ENCODE measurements at places on chromosomes 12 and 14. TPM values are rescaled to one million over a fixed set of nuclear protein-coding genes. Genes with fewer than 3 reads are reported as not detected.

DNA sequence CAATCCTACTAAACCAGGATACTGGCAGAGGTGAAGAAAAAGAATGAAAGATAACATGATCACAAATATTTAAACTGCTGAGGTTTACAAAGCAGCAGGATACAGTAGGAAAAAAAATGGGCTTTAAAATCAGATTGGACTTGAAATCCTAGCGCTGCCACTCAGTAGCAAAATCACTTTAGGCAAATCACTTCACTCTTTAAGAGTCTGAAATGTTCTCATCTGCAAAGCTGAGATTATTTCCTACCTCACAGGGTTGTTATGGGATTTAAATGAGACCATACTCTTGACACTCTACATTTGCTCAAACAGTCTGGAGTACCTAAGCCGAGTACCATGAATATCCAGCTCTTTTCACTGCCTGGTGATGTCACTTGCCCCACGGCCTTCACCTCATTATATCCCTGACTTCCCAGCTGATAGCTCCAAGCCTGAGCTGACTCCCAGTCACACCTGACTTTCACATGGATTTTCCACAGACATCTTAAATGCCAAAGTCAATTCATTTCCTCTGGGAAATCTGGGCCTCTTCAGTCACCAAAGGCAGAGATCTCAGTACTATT lies 60.2 kb downstream of the UBR7 start:
- H3K4me1 ChIP-seq: peaks cover 8% of the 10 kb centered on the region
- no peak overlapping the region for H3K27ac ChIP-seq
- no peaks in the 10 kb centered on the region for H3K27me3 ChIP-seq
- no peak overlapping the region for H3K4me3 ChIP-seq
- no peak for DNase-seq

GRCh38 chr12:77032406-77032805 lies 33.0 kb downstream of the E2F7 start:
- H3K27me3 ChIP-seq: no peaks in the 10 kb centered on the region
- H3K36me3 ChIP-seq: peaks cover 49% of the 10 kb centered on the region
- no peak overlapping the region for H3K4me3 ChIP-seq
- H3K4me1 ChIP-seq: no peaks in the 10 kb centered on the region
- no peak overlapping the region for H3K27ac ChIP-seq
- no peak for DNase-seq

DNA sequence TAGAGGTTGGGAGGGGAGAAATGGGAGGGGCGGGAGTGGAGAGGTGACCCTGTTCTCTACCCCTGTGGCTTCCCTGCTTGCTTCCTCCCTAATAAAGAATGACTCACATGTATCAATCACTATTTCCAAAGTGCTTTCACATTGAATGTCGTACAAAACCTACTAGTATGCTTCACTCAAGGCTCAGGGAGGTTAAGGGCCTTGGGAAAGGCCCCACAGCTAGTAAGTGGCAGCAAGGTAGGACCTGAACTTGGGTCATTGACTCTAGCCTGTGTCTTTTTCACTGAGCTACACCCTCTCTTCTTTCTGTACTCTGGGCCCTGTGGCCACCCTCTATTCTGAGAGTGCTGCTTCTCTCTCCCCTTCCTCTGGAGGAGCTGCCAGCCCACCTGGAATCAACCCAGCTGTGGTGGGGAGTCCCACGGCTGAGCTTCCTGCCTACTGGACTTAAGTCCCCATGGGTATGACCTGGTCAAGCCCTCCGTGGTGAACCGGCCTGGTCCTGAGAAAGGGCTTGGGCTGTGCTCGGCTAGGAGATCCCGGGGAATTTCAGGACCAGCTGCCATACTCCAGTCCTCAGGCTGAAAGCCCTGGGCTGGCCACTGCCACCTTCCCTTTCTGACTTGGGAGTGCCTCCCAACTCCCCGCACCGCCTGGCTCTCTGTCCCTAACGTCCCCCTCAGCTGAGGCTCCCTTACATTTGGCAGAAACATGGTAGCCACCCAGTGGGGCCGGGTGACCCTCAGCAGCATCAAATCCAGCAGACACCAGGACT lies 13.0 kb downstream of the SLC48A1 start:
- no peak for DNase-seq
- H3K36me3 ChIP-seq: peaks cover 65% of the 10 kb centered on the region
- H3K4me1 ChIP-seq: peaks cover 13% of the 10 kb centered on the region

- H3K27ac ChIP-seq: peak overlapping the region; percentile 94
- H3K36me3 ChIP-seq: peaks cover 24% of the 10 kb centered on the region
- peak overlapping the region; percentile 96 for H3K4me3 ChIP-seq
- H3K4me1 ChIP-seq: peaks cover 29% of the 10 kb centered on the region
- no peaks in the 10 kb centered on the region for H3K27me3 ChIP-seq
- no peak for DNase-seq
Observed at GRCh38 chr14:103562179-103562428, 353 bp downstream of the BAG5 start.

SLC2A14 gene
- not detected for total RNA-seq

LRP1 gene
- total RNA-seq: 0.26 TPM

Measured in activated T-helper 1 cell treated with anti-CD3 and anti-CD28 coated beads, Interleukin-12 subunit alpha, Interleukin-12 subunit beta, Interleukin-2, Interleukin-4 antibody, amounts not matched to agents 30 ng/mL and 10 ng/mL and 1 ng/mL, durations not matched to agents 14 hours and 24 hours and 36 hours (primary cell).